ENCODE measurements at places on chromosomes 2 and 18.
A peak's percentile ranks its signal among the peaks of the same experiment; 100 is the strongest.

DNA sequence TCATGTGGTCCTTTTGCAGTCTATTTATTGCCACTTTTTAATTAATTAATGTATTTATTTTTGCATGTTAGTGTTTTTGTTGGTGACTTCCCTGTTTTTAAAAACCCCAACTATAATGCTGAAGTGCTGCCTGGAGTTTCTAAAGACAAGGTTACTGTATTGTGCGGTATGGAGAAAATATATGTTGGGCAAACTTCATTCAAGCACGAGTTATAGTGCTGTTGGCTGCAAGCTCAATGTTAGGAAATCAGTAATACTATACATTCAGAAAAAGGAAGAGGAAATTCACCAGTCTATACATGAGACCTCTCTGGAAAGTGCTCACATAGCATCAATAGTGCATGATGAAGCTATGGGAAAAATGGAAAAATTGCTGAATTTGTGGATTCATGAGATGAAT lies 15.4 kb upstream of the RBMS1 start:
- DNase-seq: no peak

DNA sequence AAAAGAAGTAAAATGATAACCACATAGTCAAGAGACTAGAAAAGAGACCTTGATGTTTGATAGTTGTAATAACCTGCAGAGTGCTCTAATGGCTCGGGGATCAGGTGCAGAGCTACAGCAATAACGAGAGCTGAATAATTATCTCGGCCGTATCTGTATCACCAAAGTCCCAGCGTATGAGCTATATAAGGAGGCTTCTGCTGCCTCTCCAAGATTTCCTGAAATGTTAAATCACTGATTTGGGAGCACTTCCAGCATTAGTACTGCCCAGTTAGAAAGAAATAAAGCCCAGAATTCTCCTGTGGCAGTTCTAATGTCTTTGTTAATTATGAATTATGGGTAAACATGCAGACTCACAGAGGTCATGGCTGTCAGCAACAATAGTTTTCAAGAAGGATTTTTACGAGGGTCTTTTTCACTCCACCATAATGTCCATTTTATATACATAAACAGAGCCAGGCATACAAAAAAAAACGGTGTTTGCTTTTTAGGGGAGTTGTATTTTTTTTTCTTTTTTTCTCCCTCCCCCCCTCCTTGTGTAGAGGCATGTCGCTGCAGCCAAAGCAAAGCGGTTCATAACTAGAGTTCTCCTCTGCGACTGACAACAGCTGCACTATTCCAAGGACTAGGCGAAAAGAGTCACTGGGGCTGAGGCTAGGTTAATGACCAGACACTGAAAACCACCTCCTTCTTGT lies 168.3 kb upstream of the VRK2 start:
- DNase-seq: peak; percentile 68

- no peak for DNase-seq
Measured at GRCh38 chr18:24964216-24964615, 387.8 kb downstream of the ZNF521 start.

DNA sequence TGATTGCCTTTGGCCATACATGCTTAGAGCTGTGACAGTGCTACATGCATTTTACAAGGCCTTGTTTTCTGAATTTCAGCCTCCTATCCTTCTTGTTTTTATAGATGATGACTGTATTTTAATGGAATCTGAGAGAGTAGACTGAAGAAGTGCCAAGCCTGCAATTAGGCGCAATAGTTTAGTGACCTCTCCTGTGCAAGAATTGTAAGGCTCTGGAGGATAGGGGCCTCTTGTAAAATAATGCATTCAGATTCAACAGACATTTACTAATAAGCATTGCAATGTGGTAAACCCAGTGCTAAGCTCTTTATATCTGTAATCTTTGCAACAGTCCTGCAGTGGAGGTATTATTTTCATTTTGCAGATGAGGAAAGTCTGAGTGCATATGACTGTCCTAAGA lies 105.5 kb downstream of the TDRD15 start:
- DNase-seq: no peak

GRCh38 chr2:241114836-241115235 lies 12.7 kb upstream of the MTERF4 start:
- DNase-seq: no peak

GRCh38 chr2:68776124-68776523 lies 41.5 kb downstream of the ARHGAP25 start:
- no peak for DNase-seq

- DNase-seq: no peak
Measured at GRCh38 chr2:128172191-128172590, 81.2 kb downstream of the UGGT1 start.

- DNase-seq: no peak
Measured at GRCh38 chr18:72866901-72867745, 664 bp downstream of the NETO1 start.

Data from NCI-H2171 (cell line).